Heart left ventricle (tissue), 16 donors: ENCODE measurements at places on chromosomes 7 and 10. TPM values are rescaled to one million over a fixed set of nuclear protein-coding genes. Genes with fewer than 3 reads are reported as not detected.

GRCh38 chr7:89549768-89550167 is 604.5 kb upstream of the STEAP1 start:
- peak; percentile 10 for DNase-seq

Gene TRIM50
- total RNA-seq = 0.72 TPM

DNA sequence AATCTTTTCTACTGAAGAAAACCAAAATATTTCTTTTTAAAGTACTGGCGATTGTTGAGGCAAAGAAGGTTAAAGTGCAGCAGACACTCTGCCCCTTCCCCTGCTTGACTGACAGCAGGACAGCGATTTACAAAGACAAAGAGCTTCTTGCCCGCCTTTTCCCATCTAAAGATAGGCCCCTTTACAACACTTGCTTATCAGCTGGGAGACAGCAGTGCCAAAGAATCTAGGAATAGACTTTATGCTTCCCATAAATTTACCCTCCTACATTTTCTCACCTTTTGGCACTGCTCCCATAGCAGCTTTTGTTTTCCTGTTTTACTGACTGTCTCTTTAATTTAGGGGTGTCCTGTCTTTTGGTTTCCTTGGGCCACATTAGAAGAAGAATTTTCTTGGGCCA is 824.1 kb downstream of the CCSER2 start:
- DNase-seq = no peak

DNA sequence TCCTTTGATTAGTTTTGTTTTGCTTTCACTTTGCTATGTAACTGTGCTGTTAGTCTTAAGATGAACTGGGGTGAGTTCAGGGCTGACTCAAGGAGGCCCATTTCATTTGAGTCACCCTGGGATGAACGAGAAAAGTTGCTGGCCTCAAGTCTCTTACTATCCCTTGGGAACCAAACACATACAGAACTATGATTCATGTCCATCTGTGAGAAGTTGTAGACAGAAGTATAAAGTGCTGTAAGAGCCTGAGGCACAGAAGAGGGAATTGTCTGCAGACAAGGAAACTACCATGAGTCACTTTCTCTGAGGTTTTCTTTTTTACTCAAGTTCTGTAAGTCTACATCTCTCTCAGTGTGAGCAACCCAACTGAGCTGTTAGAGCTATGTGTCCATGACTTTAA is 179.8 kb upstream of the CSTF2T start:
- peak; percentile 16 for DNase-seq

DNA sequence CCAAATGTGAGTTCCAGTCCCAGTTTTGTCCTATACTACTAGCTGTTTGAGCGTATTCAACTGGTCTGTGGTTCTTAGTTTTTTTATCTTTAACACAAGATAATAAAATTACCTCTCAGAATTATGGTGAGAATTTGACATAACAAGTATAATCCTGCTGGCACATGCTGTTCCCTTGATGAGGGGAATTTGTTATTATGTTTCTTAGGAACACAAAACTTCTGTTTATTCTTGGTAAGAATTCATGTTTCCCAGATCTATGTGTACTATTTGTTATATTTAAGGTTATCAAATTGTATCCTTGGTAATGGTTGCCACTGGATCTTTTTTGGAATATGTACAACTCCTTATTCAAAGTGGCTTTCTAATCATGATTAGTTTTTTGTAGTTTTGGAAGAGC is 335.6 kb downstream of the ADK start:
- no peak for DNase-seq

- no peak for DNase-seq
Observed at GRCh38 chr7:135964274-135964673, 12.9 kb downstream of the MTPN start.

Gene CPVL
- 138 TPM for total RNA-seq

DNA sequence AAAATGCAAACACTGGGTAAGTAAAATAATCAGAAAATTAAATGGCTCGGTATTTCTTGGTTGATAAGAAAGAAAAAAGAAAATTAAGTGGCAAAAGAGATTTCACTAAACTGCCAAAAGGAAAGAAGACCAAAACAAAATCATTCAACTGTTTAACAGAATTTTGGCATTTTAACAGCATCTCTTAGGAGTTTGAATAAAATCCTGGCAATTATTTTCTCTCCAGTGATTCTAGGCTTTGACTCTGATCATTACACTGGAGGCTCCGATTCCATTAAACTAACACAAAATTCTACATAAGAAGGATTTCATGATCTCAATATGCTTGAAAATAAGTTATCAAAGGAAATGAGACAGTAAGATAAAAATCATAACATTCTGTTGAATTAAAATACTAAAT is 62.3 kb downstream of the ARHGAP21 start:
- DNase-seq = no peak

Gene HOXA11
- not detected for total RNA-seq

Gene PRKCQ
- not detected for total RNA-seq

Gene STOX1
- total RNA-seq = 0.09 TPM

- no peak for DNase-seq
Observed at GRCh38 chr10:11147722-11148121, 130.1 kb downstream of the CELF2 start.

Gene OR2A12
- not detected for total RNA-seq

DNA sequence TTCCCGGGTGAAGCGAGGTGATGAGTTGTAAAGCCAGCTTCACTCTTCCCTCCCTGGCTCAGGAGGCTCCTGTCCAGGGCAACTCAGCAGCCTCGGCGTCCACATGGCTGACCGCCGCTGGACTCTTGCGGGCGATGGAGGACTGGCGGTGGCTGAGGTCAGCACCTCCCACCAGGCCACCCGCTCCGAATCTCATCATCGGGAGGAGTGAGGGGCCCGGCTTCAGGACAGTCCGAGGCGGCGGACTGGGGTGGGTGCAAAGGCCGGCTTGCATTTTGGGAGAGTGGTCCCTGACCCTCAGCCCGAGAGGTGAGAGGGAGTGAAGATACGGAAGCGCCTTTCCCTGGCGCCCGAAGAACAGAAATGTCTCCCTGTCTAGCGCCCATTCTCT is 759 bp downstream of the DNAJB12 start:
- peak; percentile 67 for DNase-seq

Gene CABCOCO1
- not detected for total RNA-seq

DNA sequence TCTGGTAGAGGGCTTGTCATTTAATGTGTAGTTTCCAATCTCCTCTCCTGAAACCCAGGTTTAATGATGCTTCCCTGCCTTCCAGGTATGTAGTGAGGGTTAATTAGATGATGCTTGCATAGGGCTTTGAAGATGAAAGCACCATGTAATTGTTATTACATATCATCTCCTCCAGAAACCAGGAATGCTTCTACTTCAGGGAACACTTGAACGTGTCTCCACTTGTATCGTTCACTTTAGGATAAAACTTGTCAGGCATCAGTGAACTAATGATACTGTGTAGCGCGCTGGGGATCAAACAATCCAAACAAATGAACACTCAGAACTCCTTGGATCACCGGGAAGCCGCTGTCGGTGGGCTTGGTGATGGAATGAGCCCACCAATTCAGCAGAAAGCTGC is 260.9 kb upstream of the FZD8 start:
- no peak for DNase-seq

GRCh38 chr7:74061840-74062539 is 21.6 kb upstream of the LIMK1 start:
- DNase-seq = peak; percentile 80

DNA sequence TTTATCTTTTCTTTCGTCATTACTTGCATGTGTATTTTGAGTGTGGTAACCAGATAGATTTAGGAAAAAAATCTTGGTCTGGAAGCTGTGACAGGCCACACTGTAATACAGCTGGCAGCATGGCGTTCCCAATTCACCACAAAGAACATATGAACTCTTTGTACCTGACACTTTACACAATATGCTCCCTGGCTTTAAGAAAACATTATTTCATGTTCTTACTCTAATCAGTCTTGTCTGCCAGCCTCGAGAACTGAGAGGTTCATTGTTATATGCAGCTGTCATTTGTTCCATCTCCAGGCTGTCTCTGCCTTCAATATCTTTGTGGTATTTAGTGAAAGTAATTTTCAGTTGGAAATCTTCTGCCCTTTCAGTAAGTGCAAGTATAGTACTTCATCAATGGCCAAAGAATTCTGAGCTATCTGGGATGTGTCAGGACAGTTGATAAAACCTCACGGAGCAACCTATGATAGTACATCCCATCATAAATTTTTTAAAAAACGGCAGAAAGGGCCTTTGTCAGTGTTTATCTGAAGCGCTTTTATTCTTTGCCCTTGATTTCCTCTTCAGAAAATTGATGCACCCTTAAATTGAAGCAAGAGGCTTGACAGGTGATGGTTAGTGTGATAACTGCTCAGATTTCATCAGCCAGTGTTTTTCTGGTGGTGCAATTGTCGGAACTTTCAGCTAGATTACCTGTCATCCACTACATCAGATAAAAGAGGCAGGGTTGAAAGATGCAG is 146.3 kb upstream of the SP8 start:
- DNase-seq = no peak

- DNase-seq = no peak
Observed at GRCh38 chr7:88233828-88234227, 14.0 kb upstream of the SRI start.

DNA sequence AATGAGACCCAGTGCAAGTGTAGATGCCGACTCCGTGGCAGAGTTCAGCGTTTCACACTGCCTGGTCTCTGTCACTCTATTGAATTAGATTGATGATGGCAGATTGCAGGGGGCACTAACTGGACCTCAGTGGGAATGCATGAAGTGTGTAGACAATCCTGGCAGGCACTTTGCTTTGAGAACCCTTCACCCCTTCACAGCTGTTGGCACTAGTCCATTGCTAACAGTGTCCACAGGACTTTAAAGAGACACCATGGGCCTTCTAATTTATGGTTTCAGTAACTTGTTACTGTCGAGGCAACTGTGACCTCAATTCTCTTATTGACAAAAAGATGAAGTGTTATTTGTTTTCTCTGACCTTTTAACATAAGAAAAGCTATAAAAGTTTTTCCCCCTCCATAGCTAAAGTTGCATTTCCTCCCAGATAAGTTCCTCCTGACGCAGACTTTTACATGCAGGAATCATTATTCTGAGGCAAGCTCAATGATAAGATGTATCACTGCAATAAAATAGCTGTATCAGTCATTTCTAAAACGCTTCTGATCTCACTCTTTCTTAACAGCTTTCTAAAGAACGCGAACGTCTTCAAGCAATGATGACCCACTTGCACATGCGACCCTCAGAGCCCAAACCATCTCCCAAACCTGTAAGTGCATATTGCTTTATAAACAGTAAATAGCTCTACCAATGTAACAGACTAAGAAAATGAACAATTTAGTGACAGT is 238.9 kb downstream of the FOXP2 start:
- no peak for DNase-seq

Gene GIMAP1
- 9.2 TPM for total RNA-seq

DNA sequence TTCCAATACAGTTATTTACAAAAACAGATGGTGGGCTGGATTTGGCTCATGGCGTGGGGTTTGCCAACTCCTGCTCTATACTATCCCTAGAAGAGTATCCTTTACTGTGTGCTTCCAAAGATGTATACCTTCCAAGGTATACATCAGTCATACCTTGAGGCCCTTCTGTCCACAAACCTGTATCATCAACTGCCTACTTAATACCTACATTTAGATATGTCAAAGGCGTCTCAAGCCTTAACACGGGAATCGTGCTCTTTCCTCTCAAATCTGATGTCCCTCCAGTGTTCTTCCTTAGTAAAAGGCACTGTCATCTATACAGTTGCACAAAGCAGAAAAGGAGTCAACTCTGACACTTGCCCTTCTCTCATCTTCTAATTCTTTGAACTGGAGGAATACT is 36.9 kb downstream of the NAMPT start:
- DNase-seq = no peak

DNA sequence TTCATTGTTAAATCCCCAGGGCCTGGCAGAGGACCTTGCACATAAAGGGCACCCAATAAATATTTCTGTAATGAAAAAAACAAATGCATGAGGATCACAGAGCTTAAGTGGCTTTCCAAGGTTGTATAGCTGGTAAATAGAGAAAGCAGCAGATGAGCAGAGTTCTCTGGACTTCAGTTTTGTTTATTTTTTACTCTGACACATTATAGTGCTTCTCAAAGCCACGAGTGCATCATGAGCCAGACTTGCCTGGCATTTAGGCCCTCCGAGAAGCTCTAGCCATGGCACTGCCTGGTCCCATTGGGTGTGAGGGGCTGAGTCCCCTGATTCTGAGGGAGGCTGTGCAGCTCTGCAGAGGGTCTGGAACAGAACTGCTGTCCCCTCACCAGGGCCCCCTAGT is 87.2 kb upstream of the ZNF32 start:
- no peak for DNase-seq
